CD14-positive monocyte (primary cell): ENCODE measurements at places on chromosomes 2 and 18.

- no peak for DNase-seq
Measured at GRCh38 chr18:45374236-45374635, 241.0 kb upstream of the SLC14A2 start.

DNA sequence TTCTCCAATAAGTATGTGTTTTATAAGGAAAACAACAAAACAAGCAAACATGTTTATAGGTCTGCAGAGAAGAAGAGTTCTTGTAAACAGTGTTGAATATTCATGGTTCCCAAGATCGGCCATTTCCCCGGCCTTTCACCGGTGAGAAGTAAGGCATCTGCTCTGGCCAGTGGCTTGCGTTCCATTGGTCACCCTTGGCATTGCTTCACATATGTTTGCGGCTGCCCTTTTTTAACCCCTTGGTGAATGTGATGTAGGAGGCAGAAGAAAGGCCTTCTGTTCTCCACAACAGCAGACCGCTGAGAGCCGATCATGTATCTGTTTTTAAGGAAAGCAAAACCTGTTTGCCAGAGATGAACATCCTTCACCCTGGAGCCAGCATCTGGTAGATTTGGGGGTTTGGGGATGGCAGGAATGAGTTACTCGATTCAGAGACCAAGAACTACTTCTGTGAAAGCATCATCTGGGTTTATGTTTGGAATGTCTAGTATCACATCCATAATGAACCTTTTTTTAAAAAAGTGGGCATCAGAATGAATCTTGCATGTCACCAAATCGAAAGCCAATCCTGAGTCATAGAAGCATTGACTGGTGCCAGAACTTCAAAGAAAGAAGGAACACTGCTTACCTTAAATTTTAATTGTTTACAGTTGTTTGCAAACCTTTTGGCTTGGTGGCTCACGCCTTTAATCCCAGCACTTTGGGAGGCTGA lies 112.3 kb downstream of the AGAP1 start:
- DNase-seq: no peak

DNA sequence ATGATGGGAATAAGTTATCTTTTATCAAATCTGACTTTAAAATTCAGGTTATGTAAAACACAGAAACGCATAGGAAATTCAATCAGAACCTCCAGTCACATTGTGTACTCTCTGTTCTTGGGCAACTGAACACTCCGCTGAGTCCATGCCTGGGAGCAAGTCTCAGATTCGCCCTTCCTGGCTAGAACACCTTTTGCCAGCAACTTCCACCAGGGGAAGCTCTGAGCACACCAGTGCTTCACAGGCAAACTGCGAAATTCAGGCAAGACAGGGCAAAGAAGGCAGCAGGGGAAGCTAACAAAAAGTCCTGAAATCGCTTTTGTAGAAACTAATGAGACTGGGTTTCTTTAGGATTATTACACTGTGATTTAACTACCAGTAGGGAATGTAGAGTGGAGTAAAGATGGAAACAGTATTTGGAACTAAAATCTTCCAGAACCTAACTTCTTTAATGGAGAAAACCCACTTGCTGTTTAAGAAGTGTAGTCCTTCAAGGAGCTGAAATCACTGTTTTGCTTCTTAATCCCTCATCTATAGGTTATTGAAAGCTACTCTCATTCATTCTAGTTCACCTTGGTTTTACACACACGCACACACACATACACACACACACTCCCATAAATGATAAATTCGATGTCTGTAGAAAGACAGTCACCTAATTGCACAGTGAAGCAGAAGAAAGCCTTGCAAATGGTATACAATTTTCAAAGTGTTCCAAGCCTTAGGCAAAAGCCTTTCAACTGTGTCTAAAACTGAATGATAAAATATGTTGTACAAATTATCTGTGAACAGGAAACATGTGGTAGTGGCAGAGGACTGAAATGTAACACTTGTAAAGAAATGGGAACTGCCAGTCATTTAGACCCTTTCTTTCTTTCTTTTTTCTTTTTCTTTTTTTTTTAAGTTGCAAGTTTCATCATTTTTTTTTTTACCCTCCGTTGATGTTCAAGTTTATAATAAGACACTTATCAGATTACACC lies 214.5 kb downstream of the TMEM182 start:
- DNase-seq: no peak

DNA sequence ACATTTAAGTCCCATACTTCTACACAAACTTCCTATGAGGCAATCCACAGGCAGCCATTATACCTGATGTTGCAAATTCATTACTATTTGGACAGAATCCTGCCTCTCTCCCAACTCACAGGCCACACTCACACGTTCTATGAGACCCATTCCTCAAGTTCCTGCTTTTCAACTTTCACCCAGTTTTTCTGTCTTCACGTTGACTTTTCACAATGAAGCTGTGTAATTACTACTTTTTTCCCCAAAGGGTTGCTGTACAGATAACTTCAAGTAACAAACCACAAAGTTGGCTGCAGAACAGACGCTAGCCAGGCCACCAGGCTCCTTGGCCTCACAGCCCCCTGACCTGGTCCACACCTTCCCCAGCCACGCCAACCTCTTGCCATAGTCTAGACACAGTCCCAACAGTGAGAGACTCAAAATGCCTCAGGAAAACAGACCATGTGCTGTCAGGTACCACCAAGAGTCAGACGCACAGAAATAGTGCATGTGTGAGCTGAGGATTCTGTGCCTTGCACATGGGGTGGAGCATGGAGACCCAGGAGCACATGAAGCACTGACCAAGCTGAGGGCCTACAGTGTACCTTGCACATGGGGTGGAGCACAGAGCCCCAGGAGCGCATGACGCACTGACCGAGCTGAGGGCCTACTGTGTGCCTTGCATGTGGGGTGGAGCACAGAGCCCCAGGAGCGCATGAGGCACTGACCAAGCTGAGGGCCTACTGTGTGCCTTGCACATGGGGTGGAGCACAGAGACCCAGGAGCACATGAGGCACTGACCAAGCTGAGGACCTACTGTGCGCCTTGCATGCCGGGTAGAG lies 61.0 kb downstream of the EIPR1 start:
- no peak for DNase-seq

DNA sequence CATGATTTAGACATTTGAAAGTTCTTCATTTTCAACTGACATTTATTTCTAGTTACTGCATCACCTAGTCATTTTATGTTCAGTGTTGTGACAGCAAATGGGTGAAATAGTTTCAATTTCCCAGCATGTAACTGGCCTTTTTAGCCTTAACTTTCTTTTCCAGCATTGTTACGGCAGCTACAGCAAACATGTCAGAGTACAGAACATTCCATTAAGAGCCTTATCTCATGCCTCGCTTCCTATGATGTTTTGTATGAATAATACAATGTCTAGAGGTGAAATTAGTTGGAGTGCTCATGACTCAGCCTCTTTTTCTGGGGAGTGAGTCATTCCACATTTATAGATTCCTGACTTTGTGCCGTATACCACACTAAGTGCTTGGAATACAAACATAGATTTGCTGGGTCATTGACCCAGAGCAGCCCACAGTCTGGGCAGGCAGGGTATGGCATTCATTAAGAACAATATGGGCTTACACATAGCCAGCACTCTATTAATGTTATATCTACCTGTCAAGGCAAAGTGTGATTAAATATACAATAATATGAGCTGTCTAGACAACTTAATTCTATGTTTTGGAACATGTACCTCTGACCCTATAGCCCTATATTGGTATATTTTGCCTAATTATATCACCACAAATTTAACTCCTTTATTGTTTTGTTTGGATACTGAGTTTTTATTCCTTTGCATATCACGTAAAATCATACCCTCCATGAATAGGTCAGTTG lies 72.2 kb downstream of the MAP2 start:
- DNase-seq: no peak

- no peak for DNase-seq
Measured at GRCh38 chr2:56113382-56113975, 70.3 kb upstream of the CCDC85A start.

DNA sequence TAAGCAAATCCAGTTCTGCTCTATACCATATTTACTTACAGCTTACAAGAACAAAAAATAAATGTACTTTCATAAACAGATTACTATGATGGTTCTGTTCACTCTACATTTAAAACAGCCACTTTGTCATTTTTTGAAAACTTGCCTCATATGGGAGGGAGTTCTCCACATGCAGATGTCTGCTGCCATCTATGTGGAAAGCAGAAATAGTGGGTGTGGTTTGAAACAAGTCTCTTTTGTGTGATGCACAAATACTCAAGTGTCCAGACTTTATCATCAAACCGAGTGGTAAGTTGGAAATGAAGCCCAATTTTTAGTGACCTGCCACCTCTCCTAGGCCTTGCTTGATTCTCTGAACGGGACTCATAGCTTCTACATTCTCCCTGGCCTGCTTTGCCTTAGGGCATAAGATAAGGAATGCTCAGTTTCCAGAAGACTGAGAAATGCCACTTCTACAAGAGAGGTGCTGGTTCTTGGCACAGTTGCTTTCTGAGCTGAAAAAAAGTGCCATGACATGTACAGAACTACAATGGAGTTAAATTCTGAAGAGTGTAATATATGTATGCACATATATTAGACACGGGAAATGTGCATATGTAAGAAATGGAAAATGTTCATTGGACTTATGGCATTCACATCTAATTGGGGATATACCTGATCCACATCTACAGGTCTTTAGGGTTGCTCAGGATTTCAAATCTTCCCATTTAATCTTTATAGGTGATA lies 221.0 kb downstream of the SLC8A1 start:
- DNase-seq: no peak

DNA sequence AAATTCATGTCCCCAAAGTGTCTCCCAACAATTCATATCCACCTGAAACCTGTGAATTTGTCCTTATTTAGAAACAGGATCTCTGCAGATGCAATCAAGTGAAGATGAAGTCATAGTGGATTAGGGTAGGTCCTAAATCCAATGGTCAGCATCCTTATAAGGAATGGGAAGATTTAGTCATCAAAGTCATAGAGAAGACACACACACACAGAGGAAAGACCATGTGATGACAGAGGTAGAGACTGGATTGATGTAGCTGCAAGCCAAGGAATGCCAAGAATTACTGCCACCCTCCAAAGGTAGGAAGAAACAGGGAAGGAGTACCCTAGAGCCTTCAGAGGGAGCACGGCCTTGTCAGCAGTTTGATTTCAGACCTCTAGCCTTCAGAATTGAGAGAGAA lies 17.7 kb downstream of the ADD2 start:
- DNase-seq: no peak

DNA sequence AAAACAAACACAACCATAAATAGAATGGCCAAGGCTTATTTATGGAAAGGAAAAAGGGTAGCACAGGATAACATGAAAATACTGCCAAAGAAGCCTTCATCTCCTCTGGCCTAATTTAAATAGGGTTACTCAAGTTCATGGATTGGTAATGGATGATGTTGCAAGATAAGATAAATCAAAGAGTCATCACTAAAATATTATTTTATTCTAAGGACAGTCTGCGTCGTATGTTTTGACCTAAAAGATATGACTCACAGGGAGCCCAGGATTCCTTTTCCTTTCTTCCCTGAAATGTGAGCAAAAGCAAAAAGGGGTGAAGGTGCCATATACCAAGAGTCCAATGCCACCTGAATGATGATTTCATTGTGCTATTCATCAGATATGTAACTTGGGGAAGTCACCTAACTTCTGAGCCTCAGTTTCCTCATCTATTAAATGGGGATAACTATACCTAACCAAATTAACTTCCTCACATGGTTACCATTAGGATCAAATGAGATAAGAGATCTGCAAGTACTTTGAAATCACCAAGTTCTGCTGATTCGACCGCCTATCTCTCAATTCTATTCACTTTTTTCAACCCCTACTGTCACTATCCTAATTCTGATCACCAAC lies 137.7 kb downstream of the THADA start:
- peak; percentile 9 for DNase-seq

- no peak for DNase-seq
Measured at GRCh38 chr2:30164131-30164925, 17.5 kb downstream of the YPEL5 start.

DNA sequence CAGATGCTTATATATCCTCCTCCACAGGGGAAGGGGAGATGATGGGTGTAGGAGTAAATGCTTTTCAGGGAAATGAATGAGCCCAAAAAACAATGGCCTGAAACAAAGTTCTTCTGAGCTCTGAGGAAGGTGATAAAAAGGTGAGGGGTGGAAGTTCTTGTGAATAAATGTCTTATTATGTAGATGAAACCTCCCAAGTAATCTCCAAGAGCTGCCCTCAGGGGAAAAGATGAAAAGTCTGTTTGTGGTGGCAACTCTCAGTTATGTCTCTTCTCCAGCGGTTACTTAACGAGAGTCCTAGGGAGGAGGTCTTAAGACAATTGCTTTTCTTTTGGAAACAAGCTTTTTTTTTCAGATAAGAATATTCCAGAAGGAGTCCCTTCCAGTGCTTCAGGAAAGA lies 115.5 kb upstream of the CHAC2 start:
- no peak for DNase-seq

DNA sequence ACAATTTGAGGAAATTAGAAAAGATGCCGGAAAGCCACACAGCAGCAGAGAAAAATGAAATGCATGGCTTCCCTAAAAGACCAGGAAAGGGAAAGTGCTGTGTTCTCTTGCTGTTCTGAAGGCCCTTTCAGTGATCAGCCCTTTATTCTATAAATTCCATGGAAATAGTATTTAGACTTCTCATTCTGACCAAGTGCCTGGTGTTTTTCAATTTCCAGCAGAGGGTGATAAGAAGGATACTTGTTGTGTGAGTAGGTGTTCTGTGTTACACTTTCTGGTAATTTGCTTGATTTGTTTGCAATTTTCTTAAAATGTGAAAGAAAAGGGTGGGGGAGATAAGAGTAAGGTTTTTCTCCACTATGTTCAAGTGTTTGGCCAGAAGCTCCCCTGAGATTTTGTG lies 504.5 kb downstream of the IRS1 start:
- DNase-seq: no peak

DNA sequence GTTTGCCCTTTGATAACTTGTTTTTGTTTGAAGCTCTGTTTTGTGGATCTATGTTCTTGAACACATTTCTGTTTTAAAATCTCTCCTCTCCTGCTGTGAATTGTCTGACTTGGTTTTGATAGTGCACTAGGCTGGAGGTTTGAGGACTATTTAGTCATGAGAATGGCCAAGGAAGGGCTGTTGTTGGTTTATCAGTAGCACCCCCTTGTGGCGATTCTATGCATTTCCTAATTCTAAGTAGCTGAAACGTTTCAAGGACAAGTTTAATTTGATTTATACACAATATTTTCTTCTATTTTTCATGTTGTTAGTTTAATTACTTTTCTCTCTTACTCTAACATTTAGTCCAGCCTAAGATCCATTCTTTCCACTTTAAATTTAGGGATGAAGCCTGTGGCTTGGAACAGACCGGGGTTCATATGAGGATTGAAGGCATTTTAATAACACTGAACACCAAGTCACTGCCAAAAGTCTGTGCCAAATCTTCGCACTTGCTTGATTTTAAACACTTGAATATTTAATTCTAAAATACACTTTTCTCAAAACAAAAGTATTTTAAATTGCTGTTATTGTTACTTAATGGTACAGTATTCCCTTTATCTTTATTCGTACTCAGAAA lies 166.0 kb downstream of the SOCS6 start:
- DNase-seq: peak; percentile 66

DNA sequence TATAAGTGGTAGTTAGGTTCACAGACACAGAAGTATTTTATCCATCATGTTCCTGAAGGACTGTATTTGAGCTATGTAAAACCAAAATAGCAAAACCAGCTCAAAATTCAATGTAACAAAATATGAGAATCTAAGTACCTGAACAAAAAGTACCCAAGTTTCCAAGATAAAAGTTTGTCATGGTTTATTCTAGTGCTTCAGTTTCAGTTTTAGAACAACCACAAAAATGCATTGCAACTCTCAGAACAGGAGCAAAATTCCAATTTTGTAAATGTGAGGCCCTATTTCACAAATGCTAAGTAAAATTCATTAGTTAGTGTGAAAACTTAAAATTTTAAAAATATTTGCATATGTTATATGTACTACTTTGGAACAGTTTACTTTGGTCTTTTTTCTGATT lies 5.0 kb upstream of the ALPK2 start:
- no peak for DNase-seq

GRCh38 chr18:22348521-22349316 lies 69.0 kb downstream of the CTAGE1 start:
- DNase-seq: no peak
